Chondrocyte (in vitro differentiated cells): ENCODE measurements at places on chromosomes 1 and 21.
A peak's percentile ranks its signal among the peaks of the same experiment; 100 is the strongest.

- DNase-seq: no peak
Observed at GRCh38 chr1:203649551-203649998, 22.9 kb downstream of the ATP2B4 start.

GRCh38 chr1:110259770-110260169, 49.7 kb downstream of the KCNC4 start:
- no peak for DNase-seq

DNA sequence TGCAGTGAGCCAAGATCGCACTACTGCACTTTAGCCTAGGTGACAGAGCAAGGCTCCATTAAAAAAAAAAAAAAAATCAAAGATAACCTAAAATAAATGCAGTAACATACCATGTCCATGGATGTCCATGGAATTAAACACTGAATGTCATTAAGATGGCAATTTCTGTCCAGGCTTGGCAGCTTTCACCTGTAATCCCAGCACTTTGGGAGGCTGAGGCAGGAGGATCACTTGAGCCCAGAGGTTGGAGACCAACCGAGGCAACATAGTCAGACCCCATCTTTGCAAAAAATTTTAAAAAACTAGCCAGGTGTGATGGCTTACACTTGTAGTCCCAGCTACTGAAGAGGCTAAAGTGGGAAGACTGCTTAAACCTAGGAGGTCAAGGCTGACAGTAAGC, 100.1 kb downstream of the RUSC1 start:
- no peak for DNase-seq

GRCh38 chr21:35428489-35428888, 379.4 kb upstream of the RUNX1 start:
- peak; percentile 87 for DNase-seq

DNA sequence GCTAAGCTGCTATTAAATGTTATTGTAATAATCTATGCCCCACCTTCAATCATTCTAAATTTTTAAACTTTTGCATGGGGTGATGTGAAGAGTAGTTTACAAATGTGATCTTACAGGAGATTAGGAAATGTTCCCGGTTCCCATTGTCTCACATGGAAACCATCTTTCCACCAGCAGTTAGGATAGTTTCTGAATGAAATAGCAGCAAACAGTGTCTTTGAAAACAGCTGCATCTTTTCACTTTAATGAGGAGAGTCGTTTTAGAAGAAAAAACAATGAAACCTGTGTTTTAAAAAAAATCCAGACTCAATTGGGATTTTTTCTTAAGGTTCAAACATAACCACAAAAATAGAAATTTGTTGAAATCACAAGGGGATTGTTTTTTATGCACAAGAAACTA, 134.2 kb downstream of the TLR5 start:
- no peak for DNase-seq

GRCh38 chr1:211543025-211543424, 35.9 kb downstream of the SLC30A1 start:
- no peak for DNase-seq

DNA sequence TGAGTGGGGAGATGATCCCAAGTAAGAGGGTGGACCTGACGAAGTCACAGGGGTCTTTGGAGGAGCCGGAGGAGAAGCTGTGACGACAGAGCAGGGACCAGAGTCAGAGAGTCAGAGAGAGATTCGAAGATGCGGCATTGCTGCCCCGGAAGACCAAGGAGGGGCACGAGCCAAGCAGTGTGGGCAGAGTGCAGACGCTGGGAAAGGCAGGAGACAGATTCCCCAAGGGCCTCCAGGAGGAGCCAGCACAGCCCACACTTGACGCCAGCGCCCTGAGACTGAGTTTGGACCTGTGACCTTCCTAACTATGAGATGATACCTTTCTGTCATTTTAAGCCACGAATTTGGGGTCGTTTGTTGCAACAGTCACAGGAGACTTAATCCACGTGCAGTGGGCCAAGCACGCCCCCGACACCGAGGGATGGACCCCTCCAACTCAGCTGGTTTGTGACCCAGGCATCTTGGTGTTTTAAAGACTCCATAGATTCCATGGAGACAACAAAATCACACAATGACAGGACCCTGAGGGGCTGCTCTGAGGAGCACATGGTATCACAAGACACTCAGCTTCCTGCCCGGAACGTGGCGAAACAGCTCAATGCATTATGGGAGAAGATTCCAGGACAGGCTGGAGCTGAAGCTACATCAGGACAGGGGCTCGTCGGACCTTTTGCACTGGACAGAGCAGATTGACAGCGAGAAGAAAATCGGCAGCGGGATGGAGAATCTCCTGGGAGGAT, 11.0 kb upstream of the TFF1 start:
- DNase-seq: peak; percentile 57

- no peak for DNase-seq
Observed at GRCh38 chr1:67721650-67722291, 36.8 kb downstream of the GADD45A start.

DNA sequence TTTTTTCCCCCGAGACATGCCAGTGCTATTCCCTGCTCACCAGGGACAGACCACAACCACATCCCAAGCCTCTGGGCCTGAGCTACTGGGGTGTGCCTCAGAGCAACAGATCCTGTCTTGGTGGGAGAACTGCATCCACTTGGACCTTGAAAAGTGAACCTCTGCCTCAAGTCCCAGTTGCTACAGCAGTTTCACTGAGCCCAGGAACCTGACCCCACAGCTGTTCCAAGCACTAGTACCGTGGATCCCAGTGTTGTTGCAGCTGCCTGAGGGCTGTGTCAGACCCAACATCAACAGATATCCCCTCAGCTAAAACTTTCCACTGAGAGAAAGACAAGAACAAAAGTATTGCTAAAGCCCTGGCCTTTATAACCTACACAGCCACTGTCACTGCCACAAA, 373.0 kb downstream of the PLPP3 start:
- no peak for DNase-seq

DNA sequence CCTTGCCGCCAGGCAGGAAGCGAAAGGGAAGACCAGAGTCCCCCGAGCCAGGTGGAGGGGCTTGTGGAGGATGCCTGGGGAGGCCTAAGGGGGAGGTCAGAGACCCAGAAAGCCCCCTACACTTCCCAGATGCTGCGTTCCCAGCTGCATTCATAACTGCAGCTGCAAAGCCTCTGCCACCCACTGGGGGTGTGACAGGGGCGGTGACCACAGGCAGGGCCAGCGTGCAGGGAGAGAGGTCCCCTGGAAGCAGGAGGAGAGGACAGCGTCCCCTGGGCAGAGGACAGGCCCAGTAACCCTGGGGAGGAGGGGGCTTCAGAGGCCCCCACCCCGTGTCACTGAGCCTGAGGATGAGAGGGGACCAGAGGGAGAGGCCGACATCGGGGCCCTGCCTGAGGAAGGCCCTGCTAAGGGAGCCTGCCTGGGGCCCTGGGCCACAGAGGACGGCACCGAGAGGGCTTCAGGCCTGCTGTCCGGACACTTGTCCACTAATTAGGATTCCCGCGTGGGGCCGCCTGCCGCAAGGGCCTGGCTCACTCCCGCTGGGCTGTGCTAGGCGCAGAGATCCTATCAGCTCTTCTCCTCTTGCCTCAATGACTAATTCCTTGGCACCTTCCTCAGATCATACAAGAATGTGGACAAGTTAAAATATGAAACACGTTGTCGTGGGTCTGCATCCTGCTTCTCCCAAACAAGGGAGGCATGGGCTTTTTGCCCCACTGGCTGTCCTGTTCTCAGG, 49.1 kb upstream of the CCDC27 start:
- DNase-seq: no peak

GRCh38 chr1:116489231-116489697, 81.6 kb downstream of the CD58 start:
- no peak for DNase-seq

DNA sequence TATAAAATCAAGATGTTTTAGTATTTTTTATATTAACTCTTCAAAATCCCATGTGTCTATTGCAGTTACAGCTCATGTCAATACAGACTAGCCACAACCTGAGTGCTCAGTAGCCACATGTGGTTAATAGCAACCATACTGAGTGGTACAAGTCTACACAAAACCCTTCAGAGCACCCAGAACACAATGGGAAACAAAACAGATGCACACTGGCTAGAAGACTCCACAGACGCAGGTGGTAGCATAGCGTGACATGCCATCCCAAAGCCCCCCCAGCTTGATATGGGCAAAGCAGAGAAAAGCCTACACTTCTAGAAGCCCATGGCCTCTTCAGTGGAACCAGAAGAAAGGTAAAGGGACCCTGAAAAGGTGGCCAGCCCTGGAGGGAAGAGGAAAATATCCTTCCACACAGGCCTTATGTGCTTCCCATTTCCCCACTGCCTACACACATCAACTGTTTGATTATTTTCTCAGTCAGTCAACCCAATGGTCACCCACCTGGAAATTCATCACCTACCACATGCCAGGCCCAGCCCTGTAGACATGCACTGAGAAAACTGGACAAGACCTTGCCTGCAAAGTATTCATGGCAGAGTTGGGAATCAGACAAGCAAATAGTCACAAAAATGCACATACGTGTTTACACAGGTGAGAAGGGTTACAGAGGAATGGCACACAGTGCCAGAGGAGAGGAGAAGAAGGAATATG, 175.0 kb downstream of the VAV3 start:
- no peak for DNase-seq

DNA sequence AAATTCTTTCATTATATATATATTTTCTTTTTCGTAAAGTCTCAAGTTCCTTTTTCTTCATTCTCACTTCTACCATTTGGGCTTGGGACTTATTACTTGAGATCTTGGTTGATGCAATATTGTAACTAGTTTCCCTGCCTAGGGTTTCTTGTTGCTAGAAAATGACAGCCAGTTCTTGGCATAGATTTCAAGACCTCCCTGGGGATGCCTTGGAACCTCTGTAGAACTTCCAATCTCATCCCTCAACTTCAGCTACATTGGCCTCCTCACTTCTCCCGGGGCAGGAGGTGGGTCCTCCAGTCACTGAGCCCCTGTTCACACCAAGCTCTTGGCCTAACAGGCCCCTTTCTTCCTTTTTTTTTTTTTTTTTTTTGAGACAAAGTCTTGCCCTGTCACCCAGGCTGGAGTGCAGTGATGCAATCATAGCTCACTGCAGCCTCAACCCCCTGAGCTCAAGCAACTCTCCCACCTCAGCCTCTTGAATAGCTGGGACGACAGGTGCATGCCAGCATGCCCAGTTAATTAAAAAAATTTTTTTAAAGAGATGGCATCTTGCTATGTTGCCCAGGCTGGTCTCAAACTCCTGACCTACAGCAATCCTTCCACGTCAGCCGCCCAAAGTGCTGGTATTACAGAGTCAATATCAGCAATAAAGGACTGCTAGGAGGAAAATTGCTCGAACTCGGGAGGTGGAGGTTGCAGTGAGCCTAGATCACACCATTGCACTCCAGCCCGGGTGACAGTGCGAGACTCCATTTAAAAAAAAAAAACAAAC, 33.1 kb downstream of the MAP3K7CL start:
- DNase-seq: no peak

- DNase-seq: no peak
Observed at GRCh38 chr1:85708829-85709227, 595 bp upstream of the ZNHIT6 start.

DNA sequence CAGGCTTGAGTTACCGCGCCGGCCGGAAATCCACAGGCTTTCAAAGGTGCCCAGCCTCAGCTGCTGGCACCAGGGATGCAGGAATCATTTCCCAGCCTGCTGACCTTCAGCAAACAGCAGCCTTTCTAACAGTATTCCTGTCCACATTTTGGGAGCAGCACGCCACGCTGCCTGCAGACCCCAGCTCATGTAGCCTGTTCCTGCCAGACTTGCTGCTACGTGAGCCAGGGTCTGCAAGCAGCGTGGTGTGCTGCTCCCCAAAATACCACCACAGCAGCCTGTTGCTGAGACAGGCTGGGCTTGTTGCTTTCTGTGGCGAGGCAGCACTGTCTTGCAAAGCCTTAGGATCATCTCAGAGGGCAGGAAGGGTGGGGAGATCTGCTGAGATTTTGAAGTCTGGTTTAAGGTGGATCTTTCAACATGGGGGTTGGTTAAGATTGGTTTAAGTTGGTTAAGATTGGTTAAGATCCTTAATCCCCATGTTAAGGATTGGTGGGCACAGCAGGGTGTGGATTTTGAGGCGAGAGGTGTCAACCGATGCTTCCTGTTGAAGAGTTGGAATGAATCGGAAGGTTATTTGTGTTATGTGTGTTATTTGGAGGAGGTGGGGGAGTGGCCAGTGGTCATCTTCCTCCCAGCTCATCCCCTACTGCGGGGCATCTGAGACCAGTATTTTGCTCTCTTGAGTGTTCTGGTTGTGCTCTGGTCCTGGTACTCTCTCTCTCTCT, 12.9 kb downstream of the FAAH start:
- DNase-seq: no peak

DNA sequence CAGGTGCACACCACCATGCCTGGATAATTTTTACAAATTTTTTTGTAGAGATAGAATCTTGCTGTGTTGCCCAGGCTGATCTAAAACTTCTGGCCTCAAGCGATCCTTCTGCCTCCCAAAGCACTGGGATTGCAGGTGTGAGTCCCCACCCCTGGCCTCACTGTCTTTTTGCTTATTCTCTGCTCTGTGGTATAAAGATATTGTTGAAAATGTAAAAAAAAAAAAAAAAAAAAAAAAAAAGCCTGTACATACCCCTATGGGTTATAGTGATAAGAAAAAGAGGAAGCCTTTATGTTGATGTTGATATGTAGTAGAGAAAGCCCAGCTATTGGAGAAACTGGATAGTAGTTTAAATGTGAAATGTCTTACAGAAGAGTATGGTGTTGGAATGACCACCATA, 125.8 kb downstream of the XPR1 start:
- DNase-seq: no peak

DNA sequence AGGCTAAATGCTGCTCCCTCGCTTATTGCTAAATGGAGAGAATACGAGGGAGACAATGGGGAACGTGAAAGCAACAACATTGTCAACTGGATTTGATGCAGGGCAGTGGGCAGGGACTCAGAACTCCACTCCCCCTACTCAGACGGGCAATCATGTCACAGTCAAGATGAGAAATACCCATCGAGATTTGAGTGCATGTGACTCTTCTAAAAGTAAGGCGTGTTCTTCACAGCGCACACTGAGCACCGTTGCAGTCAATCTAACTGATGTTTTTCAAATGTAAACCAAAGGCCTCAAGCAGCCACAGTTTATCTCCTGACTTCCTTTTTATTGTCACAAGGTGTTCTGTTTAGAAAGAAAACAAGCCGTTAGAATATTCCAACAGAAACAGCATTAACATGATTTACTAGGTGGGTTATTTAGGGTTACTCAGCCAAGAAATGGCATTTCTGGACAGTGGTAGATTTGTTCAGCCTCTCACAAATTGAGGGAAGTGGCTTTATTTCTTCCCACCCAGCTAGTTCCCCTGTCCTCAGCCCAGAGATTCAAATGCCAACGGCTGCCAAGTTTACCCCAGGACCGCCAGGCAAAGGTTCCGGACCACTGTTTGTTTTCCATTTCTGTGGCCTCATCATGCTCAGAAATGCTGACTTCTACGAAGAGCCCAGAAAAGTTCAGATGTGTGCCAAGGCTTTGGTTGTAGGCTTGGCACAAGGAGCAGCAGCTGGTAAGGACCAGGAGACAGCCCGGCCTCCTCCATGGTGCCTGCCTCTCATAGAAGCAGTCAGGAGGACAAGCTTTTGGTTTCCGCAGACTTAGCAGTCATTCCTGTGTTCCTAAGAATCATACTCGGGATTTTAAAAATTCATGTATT, 171.4 kb downstream of the KIF26B start:
- DNase-seq: no peak
